ENCODE measurements at places on chromosomes 16 and 17.

GRCh38 chr17:3910420-3911270 is 5.6 kb downstream of the P2RX1 start:
- no peak for DNase-seq

DNA sequence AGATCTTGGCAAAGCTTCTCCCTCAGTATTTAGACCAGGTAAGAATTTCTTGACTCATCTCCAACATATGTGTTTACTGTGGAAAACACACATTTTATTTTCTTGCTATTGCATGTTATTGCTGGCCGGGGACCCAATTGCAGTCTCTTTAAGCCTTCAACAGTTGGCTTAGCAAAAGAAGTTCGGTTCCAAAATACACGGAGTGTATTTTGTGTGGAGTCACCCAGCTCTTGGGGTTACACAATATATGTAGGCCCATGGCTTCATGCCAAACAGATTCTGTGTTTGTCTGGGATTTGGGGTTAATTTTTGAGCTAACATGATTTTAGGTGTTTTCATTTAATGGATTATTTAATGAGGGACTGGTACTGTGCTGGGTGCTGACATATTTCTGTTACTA is 4.0 kb downstream of the ALDH3A2 start:
- no peak for DNase-seq

DNA sequence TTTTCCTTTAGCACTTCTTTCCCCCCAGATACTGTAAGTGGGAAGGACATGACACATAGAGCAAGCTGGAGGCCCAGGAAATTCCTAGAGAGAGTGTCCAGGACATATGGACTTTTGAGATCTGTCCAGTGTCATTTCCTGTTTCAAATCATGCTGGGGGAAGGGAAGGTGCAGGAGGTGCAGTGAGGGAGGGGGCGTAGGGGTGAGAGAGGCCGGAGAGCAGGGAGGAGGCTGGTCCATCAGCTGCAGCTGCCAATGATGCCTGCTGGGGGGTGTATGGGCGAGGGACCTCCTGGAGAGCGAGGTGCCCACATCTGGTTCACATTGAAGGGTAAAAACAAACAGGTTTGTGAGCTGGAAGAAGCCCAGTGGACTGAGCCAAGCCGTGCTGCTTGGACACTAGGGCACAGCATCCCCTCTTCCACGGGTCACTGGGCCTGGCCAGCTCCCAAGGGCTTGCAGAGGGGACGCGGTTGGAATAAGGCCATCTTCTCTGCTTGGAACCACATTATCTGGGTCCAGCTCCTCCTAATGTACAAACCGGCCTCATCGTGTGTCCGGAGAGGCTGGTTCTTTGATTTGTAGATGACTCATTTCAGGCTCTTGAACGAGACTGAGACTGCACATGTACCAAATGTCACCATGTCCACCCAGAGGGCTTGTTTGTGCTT is 70.4 kb upstream of the SMURF2 start:
- DNase-seq: peak; percentile 57

- DNase-seq: no peak
Observed at GRCh38 chr16:78919852-78920251, 680.7 kb downstream of the MAF start.

- DNase-seq: no peak
Observed at GRCh38 chr17:59830846-59831486, 61.8 kb downstream of the TUBD1 start.

DNA sequence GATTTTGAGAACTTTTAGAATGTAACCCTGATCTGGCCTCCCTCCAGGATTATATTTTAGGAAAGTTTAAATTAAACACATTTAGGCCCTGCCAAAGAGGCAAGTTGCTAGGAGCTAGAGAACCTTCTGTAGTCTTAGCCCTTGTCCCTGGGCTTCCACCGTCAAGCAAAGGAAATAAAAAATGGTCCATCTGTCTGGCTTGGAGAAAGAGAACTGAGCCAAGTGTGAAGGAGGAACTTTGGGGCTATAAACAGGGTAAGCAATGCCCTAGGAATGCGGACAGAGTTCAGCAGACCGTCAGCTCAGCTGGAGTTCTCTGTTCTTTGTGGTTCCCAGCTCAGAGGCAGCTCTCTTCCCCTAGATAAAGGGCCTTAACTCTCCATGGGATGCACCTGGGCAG is 29.6 kb downstream of the RCVRN start:
- DNase-seq: peak; percentile 55

DNA sequence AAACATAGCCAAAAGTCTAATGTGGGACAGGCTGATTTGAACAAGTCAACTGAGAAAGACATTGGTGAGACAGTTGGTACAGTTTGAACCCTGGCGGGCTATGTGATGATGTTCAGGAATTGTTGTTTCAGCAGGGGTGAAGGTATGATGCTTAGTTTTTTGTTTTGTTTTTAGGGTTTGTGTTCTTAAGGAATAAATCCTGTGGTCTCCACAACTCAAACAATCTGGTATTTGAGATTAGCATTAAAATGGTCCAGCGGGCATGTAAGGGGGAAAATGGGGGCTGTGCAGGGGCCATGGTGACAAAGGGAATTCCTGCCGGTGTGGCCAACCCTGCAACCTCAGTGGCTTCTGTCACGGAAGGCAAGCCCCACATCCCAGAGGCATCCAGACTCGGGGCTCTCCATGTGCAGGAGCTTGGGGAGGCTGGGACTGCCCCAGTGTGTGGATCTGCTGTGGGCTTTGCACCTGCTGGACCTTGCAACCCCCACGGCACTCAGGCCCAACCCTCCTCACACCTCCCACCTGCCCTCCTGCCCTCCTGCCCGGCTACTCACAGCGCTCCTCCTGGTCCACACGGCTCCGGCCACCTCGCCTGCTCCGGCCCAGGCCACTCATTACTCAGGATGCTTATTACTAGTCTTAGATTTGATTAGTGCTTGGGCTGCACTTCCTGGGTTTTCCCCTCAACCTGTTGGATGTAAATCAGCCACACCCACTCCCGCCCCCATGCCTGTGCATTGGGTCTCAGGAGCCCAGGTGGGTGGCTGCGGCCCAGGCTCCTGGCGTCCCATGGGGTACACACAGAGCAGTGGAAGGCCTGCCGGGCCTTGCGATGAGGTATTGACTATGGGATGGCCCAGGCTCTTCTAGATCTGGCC is at the start of gene TNFRSF13B:
Gene TNFRSF13B, minus strand, starts transcription at position 661 of the 881 bp plus-strand sequence. Its CDS starts 43 bp downstream, at position 618.
- no peak for DNase-seq

DNA sequence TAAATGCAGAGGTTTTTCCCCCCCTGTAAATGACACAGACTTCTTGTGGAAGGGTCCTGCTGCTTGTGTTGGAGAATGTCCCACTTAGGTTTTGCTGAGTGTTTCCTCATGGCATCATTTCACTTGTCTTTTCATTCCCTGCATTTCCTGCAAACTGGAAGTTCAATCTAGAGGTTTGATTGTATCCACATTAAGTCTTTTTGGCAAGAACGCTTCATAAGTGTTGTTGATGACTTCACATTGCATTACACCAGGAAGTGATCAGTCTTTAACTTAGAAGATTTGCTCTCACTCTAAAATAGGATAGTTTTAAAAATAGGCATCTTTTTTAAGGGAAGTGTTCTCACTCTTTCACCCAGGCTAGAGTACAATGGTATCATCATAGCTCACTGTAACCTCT is 67.2 kb downstream of the RPTOR start:
- no peak for DNase-seq

- no peak for DNase-seq
Observed at GRCh38 chr16:57388359-57389086, 16.0 kb upstream of the CCL17 start.
